Upper lobe of left lung (tissue), 6 donors: ENCODE measurements at places on chromosomes 5 and 9. TPM values are rescaled to one million over a fixed set of nuclear protein-coding genes. Genes with fewer than 3 reads are reported as not detected.

DNA sequence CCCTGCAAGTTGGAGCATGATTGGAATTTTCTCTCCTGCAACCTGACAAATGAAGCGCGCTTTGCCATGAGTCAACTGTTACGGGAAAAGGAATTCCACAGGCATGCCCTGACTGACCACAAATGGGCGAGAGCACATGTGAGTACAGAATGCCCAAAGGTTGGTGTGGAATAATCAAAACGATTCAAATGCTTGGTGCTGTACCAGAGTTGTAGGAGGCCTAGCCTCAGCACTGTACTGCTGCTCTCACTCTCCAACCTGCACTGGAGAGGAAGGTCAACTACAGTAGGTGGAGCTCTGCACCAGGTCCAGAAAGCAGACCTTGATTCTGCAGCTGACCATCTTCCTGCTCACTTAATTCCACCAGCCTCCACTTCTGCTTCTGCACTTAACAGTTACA is 406.9 kb upstream of the ACTBL2 start:
- no peaks in the 10 kb centered on the region for H3K36me3 ChIP-seq
- H3K27ac ChIP-seq: no peak overlapping the region

LIFR gene
- 89.8 TPM for total RNA-seq

MSX2 gene
- not detected for total RNA-seq

WDR38 gene
- total RNA-seq: 23.1 TPM

GRCh38 chr9:96163161-96163560 is 138.8 kb downstream of the HSD17B3 start:
- DNase-seq: no peak
- no peaks in the 10 kb centered on the region for H3K27me3 ChIP-seq
- H3K4me1 ChIP-seq: no peaks in the 10 kb centered on the region
- no peak overlapping the region for H3K4me3 ChIP-seq
- no peak overlapping the region for H3K27ac ChIP-seq
- H3K36me3 ChIP-seq: no peaks in the 10 kb centered on the region

KLHL3 gene
- 4.5 TPM for total RNA-seq

DNA sequence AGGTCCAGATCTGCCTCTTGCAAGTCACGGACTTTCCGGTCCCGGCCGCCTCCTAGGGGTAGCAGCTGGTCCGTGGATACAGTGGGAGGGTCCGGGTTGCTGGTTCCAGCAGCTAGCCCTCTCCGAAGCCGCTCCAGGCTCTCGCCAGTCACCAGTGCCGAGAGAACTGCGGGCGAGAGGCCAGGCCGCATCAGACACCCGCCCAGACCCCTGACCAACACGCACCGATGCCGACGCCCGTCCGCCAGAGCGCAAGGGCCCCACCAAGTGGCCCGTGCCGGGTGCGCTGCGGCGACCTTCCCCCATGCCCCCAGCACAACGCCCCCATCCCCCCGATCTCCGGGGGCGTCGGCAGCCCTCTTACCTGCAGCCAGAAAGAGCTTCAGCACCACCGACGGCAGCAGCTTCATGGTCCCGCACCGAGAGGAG is 470 bp downstream of the HBEGF start:
- peak; percentile 92 for DNase-seq
- peak overlapping the region; percentile 90 for H3K27ac ChIP-seq
- H3K4me1 ChIP-seq: peaks cover 51% of the 10 kb centered on the region
- H3K27me3 ChIP-seq: no peaks in the 10 kb centered on the region

DNA sequence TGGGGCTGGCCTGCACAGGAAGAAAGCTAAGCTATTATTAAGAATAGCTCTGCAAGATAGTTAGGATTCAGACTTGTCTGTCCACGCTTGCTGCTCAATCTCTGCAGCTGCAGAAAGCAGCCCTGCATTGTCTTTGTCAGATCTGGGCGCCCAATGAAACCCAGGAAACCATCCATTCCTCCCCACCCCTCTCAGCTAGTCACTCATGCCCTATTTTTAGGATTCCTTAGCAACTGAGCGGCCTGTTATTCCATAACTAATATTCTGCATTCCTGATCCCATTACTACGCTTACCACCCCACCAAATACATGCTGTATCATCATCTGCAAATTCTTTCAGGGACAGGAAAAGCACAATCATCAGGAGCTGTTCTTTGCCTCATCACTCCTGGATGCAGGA is 52.9 kb upstream of the APC start:
- no peak for DNase-seq
- H3K27ac ChIP-seq: no peak overlapping the region
- H3K36me3 ChIP-seq: no peaks in the 10 kb centered on the region
- H3K27me3 ChIP-seq: no peaks in the 10 kb centered on the region
- H3K4me1 ChIP-seq: no peaks in the 10 kb centered on the region
- no peak overlapping the region for H3K4me3 ChIP-seq

GRCh38 chr9:5455181-5455580 is 4.8 kb downstream of the CD274 start:
- H3K27ac ChIP-seq: peak overlapping the region; percentile 54
- no peak overlapping the region for H3K4me3 ChIP-seq
- H3K4me1 ChIP-seq: peaks cover 49% of the 10 kb centered on the region
- no peaks in the 10 kb centered on the region for H3K36me3 ChIP-seq
- DNase-seq: no peak
- H3K27me3 ChIP-seq: no peaks in the 10 kb centered on the region

- no peak overlapping the region for H3K27ac ChIP-seq
- no peak overlapping the region for H3K4me3 ChIP-seq
- peaks cover 8% of the 10 kb centered on the region for H3K36me3 ChIP-seq
- no peak for DNase-seq
- H3K4me1 ChIP-seq: no peaks in the 10 kb centered on the region
- H3K27me3 ChIP-seq: no peaks in the 10 kb centered on the region
Observed at GRCh38 chr9:94610181-94610606, 16.6 kb upstream of the FBP2 start.

- no peaks in the 10 kb centered on the region for H3K27me3 ChIP-seq
- DNase-seq: no peak
- H3K27ac ChIP-seq: no peak overlapping the region
- H3K36me3 ChIP-seq: no peaks in the 10 kb centered on the region
- no peak overlapping the region for H3K4me3 ChIP-seq
Observed at GRCh38 chr5:158951436-158952247, 148.1 kb downstream of the EBF1 start.

GRCh38 chr9:134627417-134628353 is 13.9 kb upstream of the COL5A1 start:
- H3K36me3 ChIP-seq: no peaks in the 10 kb centered on the region
- H3K27me3 ChIP-seq: no peaks in the 10 kb centered on the region
- no peak overlapping the region for H3K4me3 ChIP-seq

GRCh38 chr9:114906922-114907571 is 23.3 kb downstream of the TNFSF8 start:
- no peak overlapping the region for H3K27ac ChIP-seq
- H3K36me3 ChIP-seq: no peaks in the 10 kb centered on the region
- H3K27me3 ChIP-seq: no peaks in the 10 kb centered on the region
- peaks cover 26% of the 10 kb centered on the region for H3K4me1 ChIP-seq
- no peak overlapping the region for H3K4me3 ChIP-seq
- no peak for DNase-seq

DNA sequence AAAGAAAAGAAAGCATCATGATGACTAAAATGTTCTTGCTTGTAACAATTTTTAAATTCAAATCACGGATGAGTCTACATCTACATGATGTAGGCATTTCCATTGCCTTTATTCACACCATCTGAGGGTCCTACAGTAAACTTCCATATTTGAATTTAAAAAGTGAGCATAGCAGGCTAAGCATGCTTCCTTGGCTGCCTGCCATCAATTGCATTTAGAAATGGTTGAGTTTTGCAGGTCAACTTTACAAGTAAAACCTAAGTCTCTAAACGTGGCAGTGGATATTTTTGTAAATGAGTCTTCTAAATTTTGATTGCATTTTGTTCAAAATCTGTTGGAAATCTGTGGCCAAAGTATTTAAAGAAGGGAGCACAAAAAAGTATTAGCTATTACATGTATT is 136.5 kb upstream of the PTCH1 start:
- H3K36me3 ChIP-seq: no peaks in the 10 kb centered on the region
- no peak for DNase-seq
- no peaks in the 10 kb centered on the region for H3K27me3 ChIP-seq
- H3K27ac ChIP-seq: no peak overlapping the region
- H3K4me3 ChIP-seq: no peak overlapping the region

GRCh38 chr9:134895908-134896833 is 15.6 kb downstream of the FCN2 start:
- H3K27me3 ChIP-seq: no peaks in the 10 kb centered on the region
- no peak overlapping the region for H3K4me3 ChIP-seq
- H3K36me3 ChIP-seq: no peaks in the 10 kb centered on the region

PDE6A gene
- total RNA-seq: not detected

- no peak for DNase-seq
- no peaks in the 10 kb centered on the region for H3K36me3 ChIP-seq
- peaks cover 9% of the 10 kb centered on the region for H3K4me1 ChIP-seq
- no peaks in the 10 kb centered on the region for H3K27me3 ChIP-seq
- no peak overlapping the region for H3K4me3 ChIP-seq
- H3K27ac ChIP-seq: no peak overlapping the region
Observed at GRCh38 chr5:136090319-136090718, 42.3 kb upstream of the SMAD5 start.

CER1 gene
- not detected for total RNA-seq

GRCh38 chr5:146111409-146111808 is 6.0 kb upstream of the PLAC8L1 start:
- H3K4me3 ChIP-seq: no peak overlapping the region
- no peak for DNase-seq
- H3K4me1 ChIP-seq: no peaks in the 10 kb centered on the region
- H3K36me3 ChIP-seq: peaks cover 17% of the 10 kb centered on the region
- H3K27ac ChIP-seq: no peak overlapping the region
